ENCODE measurements at places on chromosomes 3 and 15.

DNA sequence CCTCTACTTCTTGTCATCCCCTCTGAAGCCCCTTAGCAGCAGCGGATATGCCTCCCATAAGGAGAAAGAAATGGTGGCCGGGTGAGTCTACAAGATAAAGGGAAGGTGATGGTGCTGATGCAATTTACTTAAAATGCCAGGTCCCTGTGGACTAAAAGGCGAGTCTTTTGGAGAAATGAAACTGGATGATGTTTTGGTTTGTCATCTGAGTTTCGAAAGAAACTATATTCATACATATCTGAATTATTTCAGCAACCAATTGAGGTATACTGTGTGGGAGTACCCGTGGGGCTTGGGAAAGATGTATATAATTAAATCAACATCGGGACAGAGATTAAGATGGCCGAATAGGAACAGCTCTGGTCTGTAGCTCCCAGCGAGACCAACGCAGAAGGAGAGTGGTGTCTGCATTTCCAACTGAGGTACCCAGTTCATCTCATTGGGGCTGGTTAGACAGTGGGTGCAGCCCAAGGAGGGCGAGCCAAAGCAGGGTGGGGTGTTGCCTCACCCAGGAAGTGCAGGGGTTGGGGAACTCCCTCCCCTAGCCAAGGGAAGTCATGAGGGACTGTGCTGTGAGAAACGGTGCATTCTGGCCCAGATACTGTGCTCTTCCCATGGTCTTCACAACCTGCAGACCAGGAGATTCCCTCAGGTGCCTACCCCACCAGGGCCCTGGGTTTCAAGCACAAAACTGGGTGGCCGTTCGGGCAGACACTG, 210.6 kb upstream of the CHRM5 start:
- no peak for DNase-seq

GRCh38 chr15:69540622-69541021, 88.0 kb downstream of the RPLP1 start:
- DNase-seq: no peak

DNA sequence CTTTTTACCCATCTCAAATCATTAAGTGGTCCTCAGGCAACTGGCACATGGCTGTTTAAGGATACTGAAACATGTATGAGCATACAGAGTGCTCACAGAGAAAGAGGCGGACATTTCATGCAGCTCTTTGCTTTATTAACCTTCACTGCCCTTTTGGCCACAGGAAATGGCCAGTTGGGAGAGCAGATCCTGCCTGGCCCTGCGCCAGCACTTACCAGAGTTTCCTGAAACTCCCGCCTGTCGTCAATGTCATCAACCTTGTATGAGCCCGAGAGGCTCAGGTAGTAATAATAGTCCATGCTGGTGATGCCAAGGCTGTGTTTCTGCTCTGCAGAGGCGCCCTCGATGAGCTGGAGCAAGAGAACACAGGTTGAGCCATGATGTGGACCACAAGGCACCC, 17.8 kb downstream of the LDHAL6B start:
- DNase-seq: no peak

DNA sequence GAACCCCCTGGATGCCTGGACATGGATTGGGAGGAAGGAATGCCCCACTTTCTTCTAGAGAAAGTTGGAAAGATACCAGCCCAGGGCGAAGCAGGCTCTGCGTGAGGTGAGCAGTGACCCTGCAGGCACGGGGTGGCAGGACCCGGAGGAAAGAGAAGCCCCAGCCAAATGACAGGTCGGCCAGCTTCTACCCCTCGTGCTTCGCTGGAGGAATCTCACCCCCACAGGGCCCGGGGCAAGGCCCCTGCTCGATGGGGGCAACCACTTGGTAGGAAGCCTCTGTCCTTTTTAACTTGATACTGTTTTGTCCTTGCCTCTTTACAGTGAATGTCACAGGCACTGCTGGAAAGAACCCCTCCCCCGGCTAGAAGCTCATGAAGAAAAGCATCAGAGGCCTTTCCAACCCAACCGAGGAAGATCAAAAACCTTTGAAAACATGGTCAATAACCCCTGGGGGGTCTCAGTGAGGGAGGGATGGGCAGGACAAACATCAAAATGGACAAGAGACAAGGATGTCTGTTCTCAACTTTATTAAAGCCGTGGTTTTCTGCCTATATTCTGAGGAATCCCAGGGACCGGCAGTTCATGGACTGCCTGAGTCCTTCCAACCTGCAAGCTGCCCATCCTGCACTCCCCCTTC, 54.4 kb downstream of the SH3BP5 start:
- DNase-seq: no peak

DNA sequence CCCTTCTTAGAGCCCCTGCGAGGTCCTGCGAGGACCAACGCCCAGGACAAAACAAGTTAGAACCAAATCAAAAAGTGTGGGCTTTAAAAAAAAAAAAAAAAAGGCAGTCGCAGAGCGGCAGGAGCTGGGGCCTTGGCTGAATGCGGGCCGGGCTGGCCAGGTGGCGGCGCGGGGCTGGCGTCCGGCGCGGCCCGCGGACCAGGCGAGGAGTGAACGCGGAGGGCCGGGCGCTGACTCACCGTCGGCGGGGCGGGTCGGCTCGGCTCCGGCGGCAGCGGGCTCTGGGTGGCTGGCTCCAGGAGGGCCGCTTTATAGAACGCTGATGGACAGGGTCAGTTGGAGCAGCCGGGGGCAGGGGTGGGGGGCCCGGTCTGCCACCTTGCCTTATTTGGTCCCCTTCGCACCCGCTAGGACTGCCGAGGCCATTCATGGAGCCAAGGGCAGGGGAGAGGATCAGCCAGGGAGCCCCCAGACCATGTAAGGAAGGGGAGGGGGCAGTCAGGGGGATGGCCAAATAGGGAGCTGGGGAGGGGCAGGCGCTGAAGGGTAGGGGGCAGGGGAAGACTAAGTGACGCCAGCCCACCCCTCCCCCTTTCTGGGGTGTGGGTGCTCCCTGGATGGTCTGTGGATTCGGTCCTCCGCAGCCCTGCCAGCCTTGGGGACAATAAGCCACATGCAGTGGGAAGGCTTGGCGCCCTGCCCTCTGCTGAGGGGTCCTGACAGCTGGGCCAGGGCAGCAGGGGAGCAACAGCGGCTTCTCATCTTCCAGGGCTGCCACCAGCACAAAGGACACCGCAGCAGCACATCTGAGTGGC, at the start of gene ACTC1:
TSS of gene ACTC1 (minus strand) at position 283 of the 815 bp plus-strand sequence. CDS start 741 bp downstream, outside the sequence.
- DNase-seq: no peak

DNA sequence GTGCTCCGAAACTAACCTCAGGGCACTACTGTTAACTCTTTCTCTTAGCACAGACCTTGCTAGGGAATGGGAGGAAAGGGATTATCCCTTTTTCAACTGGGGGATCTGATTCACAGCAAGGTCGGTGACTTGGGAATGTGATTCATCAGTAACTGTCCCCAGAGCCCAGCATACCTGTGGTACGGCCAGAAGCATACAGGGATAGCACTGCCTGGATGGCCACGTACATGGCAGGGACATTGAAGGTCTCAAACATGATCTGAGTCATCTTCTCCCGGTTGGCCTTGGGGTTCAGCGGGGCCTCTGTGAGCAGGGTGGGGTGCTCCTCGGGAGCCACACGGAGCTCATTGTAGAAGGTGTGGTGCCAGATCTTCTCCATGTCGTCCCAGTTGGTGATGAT, 2.3 kb downstream of the ACTC1 start:
- DNase-seq: no peak

DNA sequence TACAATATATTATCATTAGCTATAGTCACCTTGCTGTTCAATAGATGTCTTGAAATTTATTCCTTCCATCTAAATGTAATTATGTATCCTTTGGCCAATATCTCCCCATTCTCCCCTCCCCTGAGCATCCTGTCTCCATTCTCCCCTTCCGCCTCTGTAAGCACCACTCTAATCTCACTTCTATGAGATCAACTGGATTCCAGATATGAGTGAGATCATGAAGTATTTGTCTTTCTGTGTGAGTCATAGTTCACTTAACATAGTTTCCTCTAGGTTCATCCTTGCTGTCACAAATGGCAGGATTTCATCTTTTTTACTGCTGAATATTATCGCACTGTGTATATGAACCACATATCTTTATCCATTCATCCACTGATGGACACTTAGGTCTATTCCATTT, 148.8 kb upstream of the NDN start:
- no peak for DNase-seq
